T-helper 17 cell (primary cell): ENCODE measurements at places on chromosomes 1 and 21. TPM values are rescaled to one million over a fixed set of nuclear protein-coding genes. Genes with fewer than 3 reads are reported as not detected.
A peak's percentile ranks its signal among the peaks of the same experiment; 100 is the strongest.

The KCNT2 gene
- total RNA-seq = not detected

The STIL gene
- total RNA-seq = 1.2 TPM

DNA sequence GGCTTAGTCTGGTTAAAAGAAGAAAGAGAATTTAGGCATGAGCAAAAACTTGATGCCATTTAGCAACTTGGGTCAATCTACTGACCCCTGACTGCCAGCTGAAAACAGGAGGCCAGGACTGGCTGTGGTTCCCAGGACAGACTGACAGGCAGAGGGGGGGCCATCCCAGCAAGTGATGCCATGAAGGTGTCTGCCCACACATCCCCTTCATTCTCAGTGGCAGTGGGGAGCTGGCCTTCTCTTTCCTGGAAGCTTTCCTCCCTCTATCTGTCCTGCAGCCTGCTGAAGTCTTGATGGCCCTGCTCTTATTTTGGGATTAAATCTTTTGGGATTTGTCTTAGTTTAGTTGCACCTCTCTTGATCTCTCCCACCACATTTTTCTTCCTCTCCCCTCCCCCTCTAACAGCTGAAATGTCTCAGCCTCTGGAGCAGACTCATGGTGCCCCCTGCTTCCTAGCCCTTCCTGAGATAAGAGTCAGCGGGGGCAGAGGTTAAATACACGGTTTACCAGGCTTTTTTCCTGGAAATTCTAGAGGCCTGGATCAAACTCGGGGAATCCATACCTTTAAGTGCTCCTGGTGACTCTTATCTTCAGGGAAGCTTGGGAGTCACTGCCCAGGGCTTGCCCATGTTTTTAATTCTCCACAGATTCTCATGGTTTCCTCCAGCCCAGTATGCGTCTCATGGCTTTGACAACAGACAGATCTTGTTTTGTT is 99.5 kb upstream of the TSPAN2 start:
- H3K27me3 ChIP-seq = peaks cover 22% of the 10 kb centered on the region
- H3K36me3 ChIP-seq = no peaks in the 10 kb centered on the region
- no peak for DNase-seq
- no peak overlapping the region for H3K27ac ChIP-seq

GRCh38 chr1:26358411-26359384 is 4.8 kb upstream of the CRYBG2 start:
- H3K27me3 ChIP-seq = peaks cover 11% of the 10 kb centered on the region
- peaks cover 42% of the 10 kb centered on the region for H3K4me1 ChIP-seq
- peak overlapping the region; percentile 90 for H3K27ac ChIP-seq
- peak overlapping the region; percentile 88 for H3K4me3 ChIP-seq
- peak; percentile 51 for DNase-seq

DNA sequence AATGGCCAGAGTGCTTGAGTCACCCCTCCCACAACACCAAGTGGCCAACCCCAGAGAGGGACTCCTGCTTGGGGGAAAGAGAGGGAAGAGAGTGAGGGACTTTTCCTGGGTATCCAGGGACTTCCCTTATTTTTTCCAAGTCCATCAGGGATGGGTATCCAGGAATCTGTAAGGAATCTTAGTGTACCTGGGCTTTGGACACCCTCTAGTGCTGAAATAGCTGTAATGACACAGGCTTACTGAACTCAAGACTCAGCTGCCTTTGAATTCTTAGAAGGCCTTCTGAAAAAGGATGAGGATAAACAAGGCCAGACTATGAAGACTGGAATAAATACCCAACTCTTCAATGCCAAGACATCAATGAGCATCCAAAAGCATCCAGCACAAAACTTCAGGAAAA is 12.0 kb downstream of the TSHB start:
- DNase-seq = no peak
- no peak overlapping the region for H3K27ac ChIP-seq

DNA sequence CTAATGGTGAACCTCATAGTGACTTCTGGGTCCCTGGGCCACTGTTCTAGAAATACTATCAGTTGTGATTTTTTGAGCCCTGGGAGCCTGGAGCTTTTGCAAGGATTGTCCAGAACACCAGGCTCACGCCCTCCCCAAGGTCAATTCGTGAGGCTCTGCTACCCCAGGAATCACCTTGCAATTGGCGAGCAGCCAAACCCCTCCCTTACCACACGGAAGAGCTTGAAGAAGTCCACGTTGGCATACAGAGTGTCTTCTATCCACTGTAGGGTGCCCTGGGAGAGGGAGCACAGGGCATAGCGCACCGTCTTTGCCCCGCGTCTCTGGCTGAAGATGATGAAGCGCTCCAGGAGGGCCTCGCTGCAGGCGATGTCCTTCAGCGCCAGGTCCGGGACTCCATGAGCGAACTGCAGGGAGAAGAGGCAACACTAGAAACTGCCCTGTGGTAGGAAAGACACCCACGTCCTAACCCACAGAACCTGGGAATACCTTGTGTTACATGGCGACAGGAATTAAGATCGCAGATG is 22.3 kb downstream of the ABCA4 start:
- H3K36me3 ChIP-seq = no peaks in the 10 kb centered on the region
- no peak for DNase-seq
- peaks cover 6% of the 10 kb centered on the region for H3K4me1 ChIP-seq

- H3K27ac ChIP-seq = no peak overlapping the region
- H3K4me3 ChIP-seq = no peak overlapping the region
Measured at GRCh38 chr1:230827081-230827681, 41.1 kb downstream of the C1orf198 start.

DNA sequence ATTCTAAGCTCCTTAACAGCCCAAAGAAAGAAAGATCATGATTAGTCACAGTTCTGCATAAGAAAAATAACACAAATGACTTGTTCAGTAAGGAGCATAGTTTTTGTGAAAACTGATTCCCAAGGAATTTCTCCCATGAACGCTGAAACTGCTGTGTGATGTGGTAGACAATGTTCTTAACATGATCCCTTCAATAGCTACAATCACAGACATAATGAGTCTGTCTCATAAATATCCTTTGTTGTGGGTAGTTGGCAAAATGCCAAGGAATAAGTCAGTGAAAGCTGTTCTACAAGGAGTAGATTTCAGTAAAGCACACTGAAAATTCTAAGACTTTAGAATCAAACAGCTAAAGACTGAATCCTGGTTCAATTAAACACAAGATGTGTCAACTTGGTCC is 404.8 kb downstream of the HLX start:
- no peak for DNase-seq
- H3K27me3 ChIP-seq = peaks cover 35% of the 10 kb centered on the region
- H3K4me3 ChIP-seq = no peak overlapping the region
- no peaks in the 10 kb centered on the region for H3K4me1 ChIP-seq
- no peaks in the 10 kb centered on the region for H3K36me3 ChIP-seq

GRCh38 chr1:181425566-181425965 is 57.8 kb upstream of the CACNA1E start:
- H3K27ac ChIP-seq = no peak overlapping the region
- H3K4me1 ChIP-seq = peaks cover 20% of the 10 kb centered on the region
- H3K36me3 ChIP-seq = peaks cover 6% of the 10 kb centered on the region
- peaks cover 32% of the 10 kb centered on the region for H3K27me3 ChIP-seq

DNA sequence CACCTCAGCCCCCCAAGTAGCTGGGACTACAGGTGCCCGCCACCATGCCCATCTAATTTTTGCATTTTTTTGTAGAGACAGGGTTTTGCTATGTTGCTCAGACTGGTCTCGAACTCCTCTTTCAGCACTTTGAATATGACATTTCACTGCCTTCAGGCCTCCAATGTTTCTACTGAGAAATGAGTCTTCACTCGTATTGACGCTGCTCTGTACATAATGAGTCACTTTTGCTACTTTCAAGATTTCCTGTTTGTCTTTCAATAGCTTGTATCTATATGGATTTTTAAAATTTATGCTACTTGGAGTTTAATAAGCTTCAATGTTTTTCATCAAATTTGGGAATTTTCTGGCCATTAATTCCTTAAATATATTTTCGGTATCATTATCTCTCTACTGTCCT is 64.7 kb downstream of the GORAB start:
- peaks cover 2% of the 10 kb centered on the region for H3K4me1 ChIP-seq
- no peak for DNase-seq
- no peaks in the 10 kb centered on the region for H3K36me3 ChIP-seq
- H3K27ac ChIP-seq = no peak overlapping the region
- no peak overlapping the region for H3K4me3 ChIP-seq

- H3K36me3 ChIP-seq = no peaks in the 10 kb centered on the region
- H3K4me3 ChIP-seq = no peak overlapping the region
- H3K4me1 ChIP-seq = no peaks in the 10 kb centered on the region
- no peak overlapping the region for H3K27ac ChIP-seq
- DNase-seq = no peak
Measured at GRCh38 chr1:221170171-221170570, 290.9 kb downstream of the HLX start.
